Daoy (cell line): ENCODE measurements at places on chromosomes 1 and 21. TPM values are rescaled to one million over a fixed set of nuclear protein-coding genes. Genes with fewer than 3 reads are reported as not detected.

- DNase-seq = no peak
Observed at GRCh38 chr1:25908161-25908560, 1.9 kb upstream of the STMN1 start.

FAM3B gene
- total RNA-seq = 0.23 and 2.8 TPM in 2 replicates

NPL gene
- 2.8 and 4.1 TPM in 2 replicates for total RNA-seq

DNA sequence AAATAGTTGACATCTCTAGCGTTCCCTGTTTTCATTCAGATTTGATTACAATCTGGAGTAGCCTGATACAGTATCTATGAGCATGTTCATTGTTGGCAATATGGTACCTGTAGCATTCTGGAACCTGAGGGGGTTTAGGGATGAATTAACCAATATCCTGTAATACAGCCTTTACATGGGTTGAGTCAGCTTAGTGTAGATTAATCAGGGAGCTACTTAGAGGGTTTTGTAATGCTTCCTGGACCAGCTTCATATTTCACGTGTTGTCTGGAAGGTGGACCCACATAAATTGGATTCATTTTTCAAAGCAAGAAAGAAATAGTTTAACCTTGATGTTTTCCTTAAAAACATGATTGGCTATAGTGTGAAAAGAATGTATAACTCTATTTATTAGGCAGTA lies 3.6 kb downstream of the OTUD3 start:
- no peak for DNase-seq

NUAK2 gene
- 11.1 and 12.4 TPM in 2 replicates for total RNA-seq

CD2 gene
- not detected in 2 replicates for total RNA-seq

LMOD1 gene
- total RNA-seq = not detected in 2 replicates

DNA sequence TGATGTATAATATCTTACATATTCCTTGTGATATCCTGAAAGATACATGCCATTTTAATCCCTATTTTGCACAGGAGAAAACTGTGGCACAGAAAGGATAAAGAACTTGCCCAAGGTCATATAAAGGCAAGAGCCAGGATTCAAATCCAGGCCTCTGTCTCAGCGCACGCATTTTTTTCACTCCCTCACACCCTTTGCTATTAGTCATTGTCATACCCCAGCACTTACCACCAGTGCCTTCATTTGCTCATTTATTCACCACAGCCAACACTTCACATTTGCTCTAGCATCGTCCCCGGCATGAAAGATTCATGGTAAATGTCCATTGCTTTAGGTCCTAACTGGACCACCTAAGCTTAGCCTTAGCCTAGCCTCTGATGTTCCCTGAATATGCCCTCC lies 14.2 kb downstream of the ALX3 start:
- DNase-seq = no peak

DNA sequence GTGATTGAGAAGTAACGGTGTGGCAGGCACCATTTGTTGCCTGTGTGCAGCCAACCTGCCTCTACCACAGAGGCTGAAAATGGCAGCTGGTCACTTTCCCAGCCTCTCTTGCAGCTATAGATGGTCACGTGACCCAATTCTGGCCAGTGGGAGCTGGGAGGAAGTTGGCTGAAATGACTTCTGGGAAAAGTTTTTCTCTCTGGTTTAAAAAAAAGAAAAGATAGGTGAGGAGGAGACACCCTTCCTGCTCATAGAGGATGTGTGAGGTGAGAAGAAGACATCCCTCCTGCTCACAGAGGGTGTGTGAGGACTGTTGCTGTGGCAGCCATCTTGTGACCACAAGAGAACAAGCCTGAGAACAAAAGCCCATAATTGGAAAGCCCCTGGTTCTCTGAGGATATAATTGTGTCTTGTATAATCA lies 122.8 kb downstream of the SYF2 start:
- DNase-seq = no peak

STUM gene
- total RNA-seq = 0.45 TPM in 1 of 2 replicates, not detected in the other

GRCh38 chr1:181257117-181257516 lies 168.6 kb downstream of the IER5 start:
- DNase-seq = no peak

BRINP2 gene
- total RNA-seq = 0.69 and 0.74 TPM in 2 replicates

DNA sequence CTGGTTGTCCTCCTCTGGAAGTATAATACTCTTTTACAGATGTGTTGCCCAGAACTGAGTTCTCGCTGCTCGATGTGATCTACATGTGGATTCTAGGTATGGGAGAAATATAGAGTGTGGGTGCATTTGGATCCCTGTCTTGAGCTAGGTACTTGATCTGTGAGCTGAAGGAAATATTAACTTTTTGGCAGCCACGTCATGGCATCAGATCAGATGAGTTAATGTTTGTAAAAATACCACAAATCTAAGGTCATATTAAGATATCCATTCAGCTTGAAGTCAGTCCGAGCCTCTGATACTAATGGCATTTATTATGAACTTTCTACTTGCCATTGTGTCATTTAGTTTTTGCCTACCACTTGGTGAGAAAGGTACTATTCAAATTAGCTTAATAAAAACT lies 24.6 kb downstream of the MAPKAPK2 start:
- DNase-seq = no peak

TINAGL1 gene
- 29.9 and 39.1 TPM in 2 replicates for total RNA-seq
